ENCODE measurements at places on chromosomes 16 and 17.

GRCh38 chr16:15726715-15727114 lies 76.7 kb downstream of the NDE1 start:
- DNase-seq = no peak

DNA sequence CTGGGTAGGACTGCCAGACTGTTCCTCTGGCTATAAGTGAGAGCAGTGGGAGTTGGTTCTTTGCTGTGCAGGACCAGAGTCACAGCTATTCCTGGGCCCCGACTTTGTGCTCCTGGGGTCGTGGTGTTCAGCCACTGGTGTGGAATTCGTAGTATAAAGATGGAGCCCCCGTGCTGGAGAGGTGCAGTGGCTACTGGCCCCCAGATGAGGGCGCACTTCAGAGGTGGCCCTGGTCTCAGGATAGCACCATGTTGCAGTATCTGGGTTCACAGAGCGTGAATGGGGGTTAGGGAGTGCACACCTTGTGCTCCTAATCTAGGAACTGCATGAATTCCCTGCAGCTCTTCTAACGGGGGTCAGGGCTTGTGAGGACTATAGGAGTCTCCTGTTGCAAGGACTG lies 21.1 kb downstream of the TANC2 start:
- no peak for DNase-seq

GRCh38 chr17:28916302-28916934 lies 13.5 kb upstream of the DHRS13 start:
- peak; percentile 32 for DNase-seq

GRCh38 chr16:26267641-26268040 lies 575.9 kb downstream of the HS3ST4 start:
- DNase-seq = no peak

DNA sequence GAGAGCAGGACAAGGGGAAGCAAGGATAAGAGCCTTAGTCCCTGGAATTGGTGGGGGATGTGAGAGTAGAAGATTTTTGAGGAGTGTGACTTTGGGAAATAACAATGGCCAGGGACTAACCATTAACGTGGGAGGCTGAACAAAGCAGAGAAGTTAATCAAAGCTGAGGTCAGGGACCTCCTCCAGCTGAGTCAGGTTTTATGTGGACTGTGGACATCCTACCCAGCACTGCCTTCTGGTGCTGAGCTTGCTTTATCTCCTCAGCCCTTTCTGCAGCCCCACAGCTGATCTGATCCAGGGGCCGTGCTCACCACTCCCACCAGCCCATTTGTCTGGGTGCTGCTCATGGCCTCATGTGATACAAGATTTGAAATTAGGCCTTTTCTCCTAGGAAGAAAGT lies 146.6 kb downstream of the SHISA6 start:
- DNase-seq = no peak

GRCh38 chr16:88296437-88297177 lies 86.2 kb upstream of the ZNF469 start:
- no peak for DNase-seq

DNA sequence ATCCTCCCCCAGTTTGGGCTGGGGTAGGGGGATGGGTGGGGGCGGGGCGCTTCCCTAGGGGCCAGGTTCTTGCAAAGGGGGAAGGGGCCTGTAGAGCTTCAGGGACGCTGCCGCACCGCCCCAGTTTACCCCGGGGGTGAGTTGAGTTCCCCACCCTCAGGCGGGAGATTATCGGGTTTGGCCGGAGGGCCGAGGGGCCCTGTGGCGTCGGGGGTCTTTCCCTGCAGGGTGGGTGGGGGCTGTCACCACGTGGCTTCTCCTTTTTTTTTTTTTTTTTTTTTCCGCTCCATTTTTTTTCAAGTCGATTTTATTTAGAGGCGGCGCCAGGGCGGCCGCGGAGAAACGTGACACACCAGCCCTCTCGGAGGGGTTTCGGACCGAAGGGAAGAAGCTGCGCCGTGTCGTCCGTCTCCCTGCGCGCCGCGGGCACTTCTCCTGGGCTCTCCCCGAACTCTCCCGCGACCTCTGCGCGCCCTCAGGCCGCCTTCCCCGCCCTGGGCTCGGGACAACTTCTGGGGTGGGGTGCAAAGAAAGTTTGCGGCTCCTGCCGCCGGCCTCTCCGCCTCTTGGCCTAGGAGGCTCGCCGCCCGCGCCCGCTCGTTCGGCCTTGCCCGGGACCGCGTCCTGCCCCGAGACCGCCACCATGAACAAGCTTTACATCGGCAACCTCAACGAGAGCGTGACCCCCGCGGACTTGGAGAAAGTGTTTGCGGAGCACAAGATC lies at the start of gene IGF2BP1:
Gene IGF2BP1 (plus strand): TSS at position 283 of the 724 bp plus-strand sequence. CDS start 361 bp downstream, at position 644.
- no peak for DNase-seq

DNA sequence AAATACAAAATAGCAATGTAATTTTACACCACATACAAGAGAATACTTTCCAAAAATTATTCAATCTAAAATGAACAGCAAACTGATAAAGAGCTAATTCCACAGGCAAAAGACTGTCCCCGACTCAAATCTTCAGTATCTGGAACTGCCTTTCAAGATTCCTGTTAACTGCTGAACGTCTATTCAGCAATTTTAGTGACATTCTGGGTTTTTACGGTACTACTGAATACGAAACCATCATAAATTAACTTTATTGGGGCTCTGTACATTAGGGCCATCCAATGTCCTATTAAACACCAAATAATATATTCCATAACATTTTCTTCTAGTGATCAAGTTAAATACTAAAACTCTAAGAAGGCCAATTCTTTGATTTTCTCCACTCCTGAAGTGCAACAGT lies 1.6 kb downstream of the FBXL20 start:
- no peak for DNase-seq

DNA sequence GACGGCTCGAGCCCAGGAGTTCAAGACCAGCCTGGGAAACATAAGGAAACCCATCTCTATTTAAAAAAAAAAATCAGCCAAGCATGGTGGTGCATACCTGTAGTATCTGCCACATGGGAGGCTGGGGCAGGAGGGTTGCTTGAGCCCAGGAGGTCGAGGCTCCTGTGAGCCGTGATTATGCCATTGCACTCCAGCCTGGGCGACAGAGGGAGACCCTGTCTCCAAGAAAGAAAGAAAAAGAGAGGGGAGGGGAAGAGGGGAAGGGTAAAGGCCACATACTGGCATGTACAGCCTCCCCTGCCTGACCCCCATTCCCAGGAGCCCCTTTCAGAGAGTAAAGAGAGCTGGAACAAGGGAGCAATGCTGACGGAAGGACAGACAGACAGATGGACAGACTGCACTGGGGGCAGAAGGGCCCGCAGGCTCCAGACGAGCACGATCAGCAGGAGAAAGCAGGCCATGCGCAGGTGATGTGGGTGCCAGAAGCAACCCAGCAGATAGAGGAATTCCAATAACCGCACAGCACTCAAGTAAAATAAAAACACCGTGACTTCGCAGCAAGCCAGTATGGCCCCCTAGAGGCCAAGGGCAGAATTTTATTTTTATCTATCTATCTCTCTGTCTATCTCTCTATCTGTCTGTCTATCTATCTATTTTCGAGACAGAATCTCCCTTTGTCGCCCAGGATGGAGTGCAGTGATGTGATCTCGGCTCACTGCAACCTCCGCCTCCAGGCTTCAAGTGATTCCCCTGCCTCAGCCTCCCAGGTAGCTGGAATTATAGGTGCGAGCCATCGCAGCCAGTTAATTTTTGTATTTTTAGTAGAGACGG lies 27.1 kb upstream of the SNN start:
- peak; percentile 59 for DNase-seq

- DNase-seq = no peak
These were observed 10.1 kb upstream of the PCTP start for GRCh38 chr17:55740511-55741355.

- DNase-seq = peak; percentile 95
These were observed at the start of gene PRPSAP2 for GRCh38 chr17:18857864-18858566. PRPSAP2 (plus strand) TSS chr17:18858131; CDS start chr17:18865834, 7,703 bp downstream.

DNA sequence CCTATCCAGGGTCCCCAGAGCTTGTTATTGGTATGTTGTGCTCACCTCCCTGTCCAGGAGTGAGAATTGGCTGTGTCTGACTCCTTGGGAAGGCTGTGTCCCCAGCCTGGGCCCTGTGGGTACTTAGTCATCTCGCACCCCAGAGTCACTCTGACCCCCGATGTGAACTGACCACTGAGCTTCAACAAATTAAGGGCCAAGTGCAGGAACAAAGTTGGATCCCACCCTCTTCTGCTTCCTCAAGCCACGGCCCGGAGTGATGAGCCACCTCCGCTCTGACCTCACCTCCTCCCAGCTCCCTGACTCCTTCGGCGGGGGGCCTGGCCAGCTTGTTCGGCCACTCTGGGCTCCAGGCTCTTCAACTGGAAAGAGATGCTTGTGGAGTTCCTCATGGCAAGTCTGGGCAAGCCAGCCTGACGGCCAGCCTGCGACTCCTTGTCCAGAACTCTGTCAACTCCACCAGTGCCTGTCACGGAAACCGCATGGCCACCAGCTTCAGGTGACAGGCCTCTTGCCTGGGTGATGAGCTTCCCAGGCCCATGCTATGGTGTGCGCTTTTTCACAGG lies 22.3 kb upstream of the MPRIP start:
- DNase-seq = no peak

GRCh38 chr17:53719229-53719628 lies 103.5 kb upstream of the KIF2B start:
- no peak for DNase-seq

DNA sequence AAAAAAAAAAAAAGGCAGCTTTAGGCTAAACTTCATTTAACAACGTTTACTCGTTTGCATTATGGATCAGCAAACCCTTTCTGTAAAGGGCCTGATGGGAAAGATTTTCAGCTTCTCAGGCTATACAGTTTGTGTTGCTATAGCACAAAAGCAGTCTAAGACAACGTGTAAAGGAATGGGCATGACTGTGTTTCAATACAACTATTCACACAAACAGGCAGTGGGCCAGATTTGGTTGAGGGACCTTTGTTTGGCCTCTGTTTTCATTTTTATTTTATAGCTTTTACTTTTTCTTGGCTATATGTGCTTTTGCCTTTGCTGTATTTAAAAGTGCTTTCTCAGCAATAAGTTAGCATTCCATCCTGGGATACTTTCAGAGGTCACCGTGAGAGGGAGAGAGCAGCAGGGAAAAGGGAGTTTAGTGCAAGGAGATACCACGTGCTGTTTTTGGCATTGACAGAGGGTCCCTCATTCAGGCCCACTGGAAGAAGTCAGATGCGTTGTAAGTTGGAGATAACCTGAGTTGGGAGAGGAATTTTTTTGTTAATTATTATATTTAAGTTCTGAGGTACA lies 335.6 kb downstream of the UTP18 start:
- DNase-seq = no peak

- DNase-seq = no peak
These were observed 7.1 kb downstream of the LGALS3BP start for GRCh38 chr17:78972507-78973105.

DNA sequence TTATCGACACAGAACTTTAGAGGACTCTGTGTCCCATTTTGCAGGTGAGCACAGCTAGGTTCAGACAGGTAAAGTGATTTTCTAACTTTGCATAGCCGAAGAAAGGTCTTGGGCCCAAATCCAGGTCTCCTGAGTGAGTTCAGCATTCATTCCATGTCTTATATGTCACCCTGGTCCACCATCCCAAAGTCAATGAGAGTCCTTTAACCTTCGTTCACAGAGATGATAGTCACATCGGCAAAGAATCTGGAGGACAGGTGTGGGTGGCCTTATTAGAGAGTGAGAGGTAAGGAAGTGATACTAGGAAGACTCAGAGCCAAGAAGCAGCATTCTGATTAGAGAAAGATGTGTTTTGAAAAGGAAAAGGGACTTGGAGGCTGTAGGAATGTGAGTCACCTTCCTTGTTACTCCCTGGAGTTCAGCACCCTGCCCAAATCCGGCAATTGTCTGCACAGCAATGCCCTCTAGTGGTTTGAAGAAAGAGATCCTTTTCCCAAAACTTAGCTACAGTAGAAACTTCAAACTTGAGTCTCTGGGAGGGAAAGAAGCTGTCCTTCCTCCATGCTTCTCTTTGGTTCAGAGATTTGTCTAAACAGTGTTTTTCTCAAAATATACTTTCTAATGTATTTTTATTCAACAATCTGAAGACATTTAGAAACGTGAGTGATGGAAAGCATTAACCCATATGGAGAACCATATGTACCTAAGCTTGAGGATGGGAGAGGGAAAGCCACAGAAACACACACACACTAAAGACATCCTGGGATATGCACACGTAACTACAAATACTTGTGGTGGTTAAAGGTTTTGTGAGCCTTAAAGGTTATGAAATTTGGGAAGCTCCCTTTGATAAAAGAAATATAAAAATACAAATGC lies 96.4 kb upstream of the SHISA6 start:
- no peak for DNase-seq

DNA sequence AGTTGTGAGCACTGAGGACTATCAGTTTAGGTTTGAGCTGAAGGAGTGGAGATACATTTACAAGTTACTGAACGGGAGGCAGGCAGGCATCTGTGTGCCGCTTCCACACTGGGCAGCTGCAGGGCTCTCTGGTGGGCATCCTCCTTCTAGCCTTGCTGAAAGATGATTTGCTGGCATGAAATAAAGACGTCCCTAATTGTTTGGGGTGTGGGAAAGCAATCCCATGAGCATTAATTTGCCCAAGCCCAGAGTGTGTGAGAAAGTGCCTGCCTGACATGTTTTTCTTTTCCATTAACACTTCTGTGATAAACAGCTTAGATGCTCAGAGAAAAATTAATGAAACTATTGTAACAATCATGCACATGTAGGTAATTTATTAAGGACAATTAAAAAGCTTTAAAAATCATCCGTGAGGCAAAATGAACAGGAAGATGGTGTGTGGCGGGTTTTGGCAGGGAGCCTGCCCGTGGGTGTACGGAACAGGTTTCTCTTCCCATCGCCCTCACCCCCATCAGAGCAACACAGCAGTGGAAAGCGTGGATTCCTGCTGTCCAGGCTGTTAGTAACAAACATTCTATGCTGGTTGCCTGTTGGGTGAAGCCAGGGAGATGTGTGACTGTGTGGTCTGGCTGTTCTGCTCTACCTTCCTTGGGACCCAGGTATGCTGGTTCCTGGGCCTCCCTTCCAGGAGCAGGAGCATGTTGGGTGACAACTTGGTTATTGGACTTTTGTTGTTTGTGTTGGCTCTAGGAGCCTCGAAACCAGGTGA lies 191.9 kb downstream of the MSI2 start:
- no peak for DNase-seq

DNA sequence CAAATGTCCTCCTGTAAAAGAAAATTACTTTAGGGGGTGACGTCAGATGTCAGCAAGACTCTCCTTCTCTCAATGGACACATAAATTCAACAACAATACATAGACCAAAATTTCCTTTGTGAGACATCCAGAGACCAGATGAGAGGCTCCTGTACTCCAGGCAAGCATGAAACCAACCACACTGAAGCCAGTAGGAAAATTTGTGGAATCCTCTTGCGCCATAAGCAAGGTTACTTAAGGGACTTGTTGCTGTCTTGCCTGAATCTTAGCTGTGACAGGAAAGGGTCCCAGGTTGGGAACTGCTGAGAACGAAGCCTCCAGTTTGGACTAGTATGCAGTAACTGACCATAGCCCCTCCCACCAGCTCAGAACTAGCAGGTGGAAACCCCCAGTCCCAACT lies 56.0 kb downstream of the CEP112 start:
- no peak for DNase-seq

GRCh38 chr16:70478912-70479341 lies 24.5 kb downstream of the FCSK start:
- DNase-seq = no peak

- no peak for DNase-seq
These were observed 24.2 kb downstream of the FAM20A start for GRCh38 chr17:68576811-68577496.

Data from SW 1271 (cell line).